Stimulated activated CD4-positive, alpha-beta T cell treated with anti-CD3 and anti-CD28 coated beads, Interleukin-15, amount 100 ng/mL, for 1 hour (primary cell): ENCODE measurements at places on chromosomes 7 and 10.

DNA sequence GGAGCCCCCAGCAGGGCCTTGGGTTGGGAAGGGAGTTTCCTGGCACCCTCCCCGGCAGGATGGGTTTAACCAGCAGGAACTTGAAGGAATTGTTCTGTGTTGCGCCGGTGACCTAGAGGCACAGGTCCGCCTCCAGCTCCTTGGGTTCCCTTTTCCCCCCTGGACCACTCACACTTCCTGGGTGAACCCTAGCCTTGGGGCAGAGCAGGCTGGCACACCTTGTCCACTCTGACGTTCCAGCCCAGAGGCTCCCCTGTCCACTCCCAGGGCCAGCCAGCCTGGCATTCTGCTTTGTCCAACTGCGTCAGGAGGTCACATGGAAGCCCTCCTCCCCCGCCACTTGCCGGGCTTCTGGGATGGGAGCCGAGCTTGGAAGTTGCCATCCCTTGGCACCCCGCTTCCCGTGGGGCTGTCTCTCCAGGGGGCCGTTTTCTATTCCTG, 25.8 kb downstream of the TMEM120A start:
- DNase-seq, result no peak

DNA sequence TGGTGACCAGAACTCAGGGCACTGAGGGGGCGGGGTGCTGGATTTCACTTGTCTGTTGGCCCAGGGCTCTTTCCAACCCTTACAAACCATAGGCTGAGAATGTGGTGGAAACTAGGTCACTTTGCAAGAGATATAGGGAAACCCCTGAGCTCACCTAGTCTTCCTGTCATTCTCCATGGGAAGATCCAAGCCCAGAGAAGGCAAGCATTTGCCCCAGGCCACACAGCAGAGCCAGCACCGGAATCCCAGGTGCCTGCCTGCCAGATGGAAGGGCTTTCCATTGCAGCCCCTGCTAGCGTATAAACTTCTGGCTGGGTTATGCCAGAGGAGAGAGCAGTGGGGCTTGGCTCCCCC, 427 bp downstream of the PYROXD2 start:
- no peak for DNase-seq

- no peak for DNase-seq
Observed at GRCh38 chr10:11048707-11049278, 31.1 kb downstream of the CELF2 start.

GRCh38 chr10:555682-556350, 133.7 kb downstream of the DIP2C start:
- DNase-seq, result no peak

- DNase-seq, result no peak
Observed at GRCh38 chr10:76769582-76769981, 868.0 kb downstream of the KCNMA1 start.

- no peak for DNase-seq
Observed at GRCh38 chr7:113179313-113179712, 61.0 kb upstream of the SMIM30 start.

DNA sequence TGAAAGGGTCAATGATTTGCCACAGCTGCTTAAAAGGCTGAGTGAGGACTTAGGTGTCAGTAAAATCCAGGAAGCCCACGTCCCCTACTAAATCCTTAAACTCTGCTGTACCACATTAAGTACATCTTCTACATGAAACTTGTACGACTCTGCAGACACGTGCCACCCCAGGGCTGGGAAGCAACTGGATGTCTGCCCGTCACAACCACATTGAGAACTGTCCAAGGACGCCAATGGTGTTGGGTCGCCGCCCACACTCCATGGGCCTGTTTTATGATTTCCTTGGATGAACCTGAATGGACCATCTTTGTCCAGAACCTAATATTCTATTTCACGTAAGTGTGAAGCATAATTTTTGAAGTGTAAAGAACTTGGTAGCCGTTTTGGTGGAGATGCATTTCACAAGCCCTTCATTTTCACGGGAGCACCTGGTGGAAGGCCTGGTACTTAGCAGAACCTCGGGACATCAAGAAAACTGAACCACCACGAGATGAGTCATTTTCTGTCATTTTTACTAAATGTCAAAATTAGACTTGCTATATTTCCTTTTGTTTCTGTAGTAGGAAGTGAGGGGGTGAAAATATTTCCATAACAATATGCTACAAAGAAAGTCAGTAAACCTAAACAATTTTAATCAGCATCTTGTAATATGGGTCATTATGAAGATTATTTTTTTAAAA, 134.9 kb downstream of the SFMBT2 start:
- DNase-seq, result no peak

DNA sequence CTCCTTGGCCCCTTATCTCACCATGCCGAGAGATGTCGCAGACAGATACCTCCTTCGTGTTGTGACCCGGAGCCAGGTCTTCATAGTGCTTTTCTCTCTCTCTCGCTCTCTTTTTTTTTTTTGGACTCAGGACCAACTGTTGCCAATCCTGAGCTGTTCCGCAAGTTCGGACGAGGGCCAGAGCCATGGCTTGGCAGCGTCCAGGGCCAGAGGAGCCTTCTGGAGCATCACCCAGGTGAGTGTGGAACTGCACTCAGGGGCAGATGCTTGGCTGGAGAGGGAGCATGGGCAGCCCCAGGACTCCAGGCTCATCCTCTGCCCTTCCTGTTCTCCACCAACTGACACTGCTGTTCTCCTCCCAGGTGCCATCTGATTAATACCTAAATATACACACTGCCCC, 7.8 kb downstream of the ZNF862 start:
- DNase-seq, result no peak

- DNase-seq, result no peak
Observed at GRCh38 chr7:104926601-104927041, 87.4 kb upstream of the KMT2E start.

GRCh38 chr7:112350585-112350984, 99.7 kb upstream of the IFRD1 start:
- no peak for DNase-seq

GRCh38 chr10:29319205-29319781, 30.4 kb downstream of the LYZL1 start:
- no peak for DNase-seq

DNA sequence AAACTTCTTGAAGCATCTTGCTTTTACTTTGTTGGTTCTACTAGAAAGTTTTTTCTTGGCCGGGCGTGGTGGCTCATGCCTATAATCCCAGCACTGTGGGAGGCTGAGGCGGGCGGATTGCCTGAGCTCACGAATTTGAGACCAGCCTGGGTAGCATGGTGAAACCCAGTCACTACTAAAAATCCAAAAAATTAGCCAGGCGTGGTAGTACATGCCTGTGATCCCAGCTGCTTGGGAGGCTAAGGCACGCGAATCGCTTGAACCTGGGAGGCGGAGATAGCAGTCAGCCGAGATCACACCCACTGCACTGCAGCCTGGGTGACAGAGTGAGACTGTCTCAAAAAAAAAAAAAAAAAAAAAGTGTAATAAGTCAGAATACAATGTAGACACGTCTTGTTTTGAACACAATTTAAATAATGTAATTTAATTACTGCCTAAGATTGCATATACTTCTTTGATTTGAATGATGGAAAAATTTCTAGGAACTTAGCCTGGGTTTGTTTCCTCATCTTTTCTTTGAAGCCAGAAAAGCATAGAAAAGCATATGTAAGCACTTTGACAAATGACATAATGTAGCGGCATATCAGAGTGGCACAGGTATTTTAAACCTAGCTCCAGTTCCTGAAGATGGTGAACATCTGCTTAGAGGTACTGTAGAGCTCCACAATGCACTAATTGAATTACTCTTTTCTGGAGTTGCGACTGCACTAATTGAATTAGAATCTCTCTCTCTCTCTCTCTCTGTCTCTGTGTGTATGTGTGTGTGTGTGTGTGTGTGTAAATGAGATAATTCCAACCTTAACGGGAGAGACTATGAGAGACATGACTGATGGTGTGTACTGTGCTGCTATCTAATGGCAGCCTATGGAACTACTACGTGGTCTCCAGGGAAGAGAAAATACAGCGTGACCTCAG, 87.8 kb downstream of the BTRC start:
- no peak for DNase-seq

DNA sequence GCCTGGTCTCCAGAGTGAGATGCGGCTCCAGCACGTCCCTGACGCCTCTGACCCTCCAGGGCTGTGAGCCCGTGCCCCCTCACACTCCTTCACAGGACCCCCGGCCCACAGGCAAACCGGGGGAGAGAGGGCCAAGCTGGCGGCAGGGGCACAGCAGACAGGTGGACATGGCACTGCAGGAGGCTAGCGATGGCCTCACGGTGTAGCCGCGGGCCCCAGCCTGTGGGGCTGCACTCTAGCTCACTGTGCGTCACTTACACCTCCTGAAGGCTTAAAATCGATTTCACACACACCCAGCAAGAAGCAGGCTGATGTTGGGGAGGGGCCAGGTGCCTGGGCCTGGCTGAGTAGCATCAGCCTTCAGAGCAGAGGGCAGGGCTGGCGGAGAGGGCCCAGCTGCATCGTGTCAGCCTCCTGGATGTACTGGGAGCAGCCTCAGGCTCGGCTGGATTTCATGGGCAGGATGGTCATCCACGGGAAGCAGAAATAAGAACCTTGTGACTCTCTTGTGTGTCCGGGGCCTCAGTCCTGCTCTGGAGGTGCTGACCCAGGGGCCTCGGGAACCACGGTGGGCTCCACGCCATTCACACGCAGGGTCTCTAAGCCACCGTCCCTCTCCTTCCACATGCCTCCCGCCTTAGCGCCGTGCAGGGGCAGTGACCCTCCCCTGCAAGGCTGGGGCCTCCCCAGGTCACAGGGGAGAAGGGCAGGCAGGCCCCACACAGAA, 19.4 kb upstream of the KNDC1 start:
- no peak for DNase-seq

GRCh38 chr7:100472121-100472851, 6.7 kb downstream of the TSC22D4 start:
- no peak for DNase-seq

- DNase-seq, result no peak
Observed at GRCh38 chr7:83956104-83956503, 238.5 kb downstream of the SEMA3A start.

DNA sequence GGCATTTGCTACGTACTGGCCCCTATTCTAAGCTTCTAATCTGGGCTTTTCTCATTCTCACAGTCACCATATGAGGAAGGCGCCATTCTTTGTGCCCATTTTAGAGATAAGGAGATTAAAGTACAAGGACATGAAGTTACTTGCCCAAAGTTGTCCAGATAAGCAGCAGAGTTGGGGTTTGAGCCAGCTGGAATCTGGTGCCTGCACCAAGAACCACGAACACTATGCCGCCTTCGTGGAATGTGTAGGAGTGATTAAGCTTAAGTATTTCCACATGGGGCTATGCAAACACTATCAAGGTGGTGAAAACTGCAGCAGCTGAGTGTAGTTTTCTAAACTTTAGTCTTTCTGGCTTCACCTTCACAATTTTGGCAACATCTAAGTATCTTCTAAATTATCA, 342.7 kb upstream of the ETV1 start:
- DNase-seq, result no peak

GRCh38 chr7:12139416-12139815, 71.7 kb upstream of the TMEM106B start:
- DNase-seq, result no peak

DNA sequence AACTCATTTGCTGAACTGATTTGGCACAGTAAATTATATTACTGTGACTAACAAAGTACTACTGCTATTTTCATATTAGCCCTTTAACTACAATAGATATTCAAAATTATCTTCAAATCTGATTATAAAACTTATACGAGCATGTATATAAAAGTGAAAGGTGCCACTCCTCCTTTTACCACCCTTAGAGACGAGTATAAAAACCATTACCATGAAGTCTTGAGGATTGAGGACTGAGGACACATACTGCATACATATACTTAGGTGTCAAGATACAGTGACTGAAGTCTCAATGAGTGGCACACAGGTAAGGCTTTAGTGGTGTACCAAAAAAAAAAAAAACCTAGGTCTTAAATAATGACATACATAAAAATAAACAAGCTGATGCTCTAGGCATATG, 98.6 kb downstream of the DNAJC1 start:
- DNase-seq, result no peak

DNA sequence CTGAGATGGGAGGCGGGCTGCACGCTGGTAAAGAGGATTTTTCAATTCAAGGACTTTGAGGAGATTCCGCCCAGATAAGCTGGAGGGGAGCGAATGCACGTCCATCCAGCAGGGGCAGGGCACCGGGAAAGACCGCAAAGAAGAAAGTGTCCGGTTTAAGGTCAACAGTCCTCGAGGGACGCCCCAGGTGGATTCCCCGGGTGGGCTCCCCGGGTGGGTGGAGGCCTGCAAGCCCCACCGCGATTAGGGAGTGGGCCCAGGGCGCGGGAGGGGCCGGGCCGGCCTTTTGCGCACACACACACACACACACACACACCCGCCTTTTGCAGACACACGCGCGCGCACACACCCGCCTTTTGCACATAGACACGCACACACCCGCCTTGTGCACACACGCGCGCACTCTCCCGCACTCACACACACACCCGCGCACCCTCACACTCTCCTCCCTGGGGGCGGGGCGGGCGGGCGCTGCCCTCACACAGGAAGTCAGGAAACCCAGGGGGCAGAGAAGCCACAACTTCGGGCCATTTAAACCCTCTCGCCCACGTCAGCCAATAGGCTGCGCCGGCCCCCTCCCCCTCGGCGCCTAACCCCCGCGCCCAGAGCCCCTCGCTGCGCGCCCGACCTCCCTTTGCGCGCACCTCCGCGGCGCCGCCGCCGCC, 615 bp downstream of the ARHGAP12 start:
- peak; percentile 13 for DNase-seq

GRCh38 chr7:17832242-17832641, 108.1 kb downstream of the SNX13 start:
- no peak for DNase-seq

- no peak for DNase-seq
Observed at GRCh38 chr7:101953248-101953819, 135.9 kb downstream of the CUX1 start.

DNA sequence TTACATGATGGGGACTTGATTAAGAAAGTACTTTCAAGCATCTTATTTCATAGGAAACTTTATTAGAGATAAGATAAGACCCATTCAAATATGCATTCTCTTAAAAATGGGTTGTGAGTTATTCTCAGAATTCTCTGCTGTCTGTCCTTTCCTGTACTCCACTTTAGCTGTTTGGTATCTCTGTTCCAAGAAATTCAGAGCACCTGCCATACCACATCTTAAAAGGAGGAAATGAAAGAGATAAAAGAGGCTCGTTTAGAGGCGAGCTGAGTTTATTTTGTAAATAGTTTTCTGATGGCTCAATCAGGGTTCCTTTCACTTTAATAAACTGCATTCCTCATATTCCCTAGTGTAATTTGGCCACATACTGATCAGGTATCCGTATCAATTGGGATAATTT, 87.2 kb downstream of the MDFIC start:
- DNase-seq, result no peak

DNA sequence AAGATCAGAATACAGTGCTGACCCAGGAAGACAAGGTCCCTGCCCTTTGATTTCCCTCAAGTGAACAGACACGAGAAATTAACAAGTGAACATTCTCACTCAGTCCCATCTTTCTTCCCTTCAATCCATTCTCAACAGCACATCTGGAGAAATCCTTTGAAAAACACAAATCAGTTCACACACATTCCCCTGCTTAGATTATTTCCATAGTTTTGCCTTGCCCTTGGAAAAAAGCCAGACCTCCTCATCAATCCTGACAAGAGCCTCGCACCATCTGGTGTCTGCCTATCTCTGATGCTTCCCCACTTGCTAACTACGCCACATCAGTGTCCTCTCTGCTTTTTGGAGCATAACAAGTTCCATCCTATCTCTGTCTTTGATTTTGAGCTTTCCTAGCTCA, 94.4 kb upstream of the KIAA1217 start:
- DNase-seq, result no peak
